Femur (tissue), 1 donor: ENCODE measurements at places on chromosomes 3 and 15.

- DNase-seq: no peak
These were observed 1.4 kb downstream of the RPSA start for GRCh38 chr3:39407773-39408492.

DNA sequence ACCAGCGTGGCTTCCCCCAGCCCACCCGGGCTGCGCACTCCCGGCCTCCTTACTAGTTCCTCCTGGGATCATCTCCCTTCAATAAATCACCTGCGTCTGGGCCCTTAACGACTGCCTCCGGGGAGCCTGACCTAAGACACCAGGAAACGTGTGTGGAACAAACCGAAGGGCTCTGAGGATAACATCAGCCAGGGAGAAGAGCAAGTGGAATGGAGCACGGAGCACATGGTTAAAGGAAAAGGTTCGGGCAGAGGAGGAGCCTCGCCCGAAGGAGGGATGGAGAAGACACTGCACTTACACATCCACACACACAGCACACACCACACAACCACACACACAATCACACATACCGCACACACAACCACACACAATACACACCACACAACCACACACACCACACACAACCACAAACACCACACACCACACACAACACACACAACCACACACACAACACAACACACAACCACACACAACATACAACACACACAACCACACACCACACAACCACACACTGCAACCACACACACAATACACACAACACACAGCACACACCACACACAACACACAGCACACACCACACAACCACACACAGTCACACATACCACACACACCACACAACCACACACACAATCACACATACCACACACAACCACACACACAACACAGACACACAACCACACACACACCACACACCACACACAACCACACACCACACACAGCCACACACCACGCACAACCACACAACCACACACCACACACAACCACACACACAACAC, 24.7 kb downstream of the CPN2 start:
- no peak for DNase-seq

DNA sequence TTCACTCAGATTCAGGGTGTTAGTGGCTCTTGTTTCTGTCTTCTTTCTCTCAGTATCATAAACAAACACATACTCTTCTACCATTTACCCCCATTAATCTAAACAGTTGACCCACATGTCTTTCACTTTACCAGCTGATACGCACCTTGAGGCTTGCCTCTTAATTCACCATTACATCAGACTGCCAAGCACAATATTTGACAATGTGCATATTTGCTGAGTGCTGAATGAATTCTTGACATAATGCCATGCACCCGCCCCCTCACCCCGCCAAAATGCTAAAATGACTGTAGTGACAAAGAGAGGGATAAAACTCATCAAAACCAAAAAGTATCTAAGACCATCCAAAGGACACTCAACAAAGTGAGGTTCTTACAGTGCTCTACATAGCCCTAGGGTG, 57.4 kb downstream of the NGLY1 start:
- DNase-seq: no peak

DNA sequence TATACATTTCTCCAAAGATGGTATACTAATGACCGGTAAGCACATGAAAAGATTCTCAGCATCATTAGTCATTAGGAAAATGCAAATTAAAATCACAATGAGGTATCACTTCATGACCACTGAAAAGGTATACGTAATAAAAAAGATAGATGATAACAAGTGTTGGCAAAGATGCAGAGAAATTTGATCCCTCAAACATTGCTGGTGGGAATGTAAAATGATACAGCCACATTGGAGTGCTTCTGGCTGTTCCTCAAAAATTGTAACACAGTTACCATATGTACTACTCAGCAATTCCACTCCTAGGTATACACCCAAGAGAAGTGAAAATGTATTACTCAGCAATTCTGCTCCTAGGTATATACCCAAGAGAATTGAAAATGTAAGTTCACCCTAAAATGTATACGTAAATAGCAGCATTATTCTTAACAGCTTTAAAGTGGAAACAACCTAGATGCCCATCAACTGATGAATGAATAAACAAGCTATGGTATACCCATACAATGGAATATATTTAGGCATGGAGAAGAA, 25.0 kb upstream of the KY start:
- no peak for DNase-seq

- DNase-seq: no peak
These were observed 32.9 kb upstream of the ETV5 start for GRCh38 chr3:186141790-186142189.

DNA sequence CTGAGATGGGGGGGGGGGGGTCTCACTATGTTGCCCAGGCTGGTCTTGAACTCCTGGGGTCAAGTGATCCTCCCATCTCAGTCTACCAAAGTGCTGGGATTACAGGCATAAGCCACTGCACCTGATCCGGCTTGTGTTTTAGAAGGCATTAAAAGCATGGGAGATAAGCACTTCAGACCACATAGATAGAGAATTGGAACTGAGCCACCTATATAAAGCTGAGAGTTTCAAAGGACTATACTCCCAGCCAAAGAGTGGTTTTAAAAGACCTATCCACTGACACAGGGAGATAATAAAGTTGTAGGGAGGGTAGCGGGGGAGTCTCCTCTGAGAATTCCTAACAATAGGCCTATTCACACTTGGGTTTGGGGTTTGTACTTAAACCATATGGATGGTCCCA, 34.8 kb downstream of the DENND4A start:
- DNase-seq: no peak

GRCh38 chr3:4852780-4853748, 126.2 kb upstream of the BHLHE40 start:
- DNase-seq: no peak

GRCh38 chr3:88267-88666, 108.3 kb upstream of the CHL1 start:
- no peak for DNase-seq

DNA sequence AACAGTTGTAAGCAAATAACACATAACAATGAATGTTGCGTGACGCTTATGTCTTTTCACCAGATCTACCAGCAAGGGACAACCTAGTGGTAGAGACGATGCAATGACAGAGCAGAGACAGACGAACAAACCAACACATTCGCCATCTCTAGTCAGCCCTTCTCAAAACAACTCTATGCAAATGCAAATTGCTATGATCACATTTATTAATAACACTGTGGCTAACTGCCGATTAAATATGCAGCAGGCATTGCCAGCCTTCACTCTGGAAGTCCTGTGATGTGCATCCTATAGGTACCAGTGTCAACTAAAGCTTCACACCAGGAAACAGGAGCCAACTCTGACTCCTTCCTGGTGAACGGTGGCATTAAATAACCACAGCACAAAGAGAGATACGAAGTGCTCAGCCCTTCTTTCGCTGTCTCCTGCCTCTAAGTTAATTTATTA, 94.2 kb downstream of the FOXP1 start:
- DNase-seq: no peak

DNA sequence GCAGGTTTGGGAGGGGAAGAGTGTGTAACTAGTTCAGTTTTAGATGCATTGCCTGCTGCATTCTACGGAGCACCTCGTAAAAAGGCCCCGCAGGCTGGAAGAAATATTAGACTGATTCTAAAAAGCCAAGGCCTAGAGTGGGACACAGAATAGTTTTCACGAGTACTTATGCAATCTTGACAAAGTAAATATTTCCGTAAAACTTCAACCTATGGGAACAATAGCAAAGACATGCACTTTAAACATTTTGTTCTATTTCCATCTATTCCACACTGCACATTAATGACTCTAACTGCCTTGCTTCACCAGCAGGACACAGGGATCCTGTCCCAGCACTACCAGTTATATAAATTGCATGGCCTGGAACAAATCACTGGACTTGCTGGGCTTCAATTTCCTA, 260.0 kb downstream of the FOXP1 start:
- no peak for DNase-seq

DNA sequence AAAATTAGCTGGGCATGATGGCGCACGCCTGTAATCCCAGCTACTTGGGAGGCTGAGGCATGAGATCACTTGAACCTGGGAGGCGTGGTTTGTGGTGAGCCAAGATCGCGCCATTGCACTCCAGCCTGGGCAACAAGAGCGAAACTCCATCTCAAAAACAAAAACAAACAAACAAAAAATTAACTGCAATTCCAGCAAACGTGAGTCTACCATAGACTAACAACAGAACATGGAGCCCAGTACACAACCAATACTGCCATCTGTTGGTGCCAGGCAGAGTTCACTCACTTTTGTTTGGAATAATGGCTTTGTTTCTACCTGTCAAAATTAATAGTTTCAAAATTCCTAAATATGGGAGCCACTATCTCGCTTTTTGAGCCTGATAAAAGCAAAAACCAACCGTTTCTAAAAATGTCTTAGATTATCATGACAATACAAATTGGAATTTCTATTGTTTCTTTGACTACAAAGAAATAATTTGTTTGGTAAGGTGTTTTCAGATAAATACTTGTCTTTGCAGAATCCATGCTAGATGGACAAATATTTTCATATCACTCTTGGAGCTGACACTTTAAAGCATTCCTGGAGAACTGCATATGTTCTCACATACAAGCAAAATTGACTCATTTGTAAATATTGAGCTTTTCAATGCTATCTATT, 45.0 kb downstream of the GPR176 start:
- no peak for DNase-seq

- no peak for DNase-seq
These were observed 5.5 kb upstream of the CCDC39 start for GRCh38 chr3:180684807-180685206.

- no peak for DNase-seq
These were observed 20.5 kb downstream of the SIDT1 start for GRCh38 chr3:113552851-113553250.

DNA sequence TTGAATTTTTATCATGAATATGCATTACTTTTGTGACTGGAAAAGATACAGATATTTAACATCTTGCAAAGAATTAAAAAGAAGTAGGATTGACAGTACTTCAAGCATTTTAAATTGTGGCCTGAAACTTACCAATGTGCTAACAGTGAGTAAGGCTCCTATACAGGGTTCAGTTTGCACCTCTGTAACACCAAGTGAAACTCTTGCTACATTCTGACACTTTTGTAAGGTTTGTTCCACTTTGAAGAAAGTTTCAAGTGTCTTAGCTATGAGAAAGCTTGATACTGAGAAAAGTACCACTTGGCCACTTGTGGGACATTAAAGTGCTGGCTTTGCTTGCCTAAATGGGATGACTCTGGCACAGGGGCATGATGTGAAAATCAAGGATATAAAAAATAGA, 289.2 kb downstream of the CTNNB1 start:
- no peak for DNase-seq

GRCh38 chr15:100083572-100083971, 258.2 kb downstream of the ADAMTS17 start:
- no peak for DNase-seq
